ENCODE measurements at places on chromosomes 7 and 10.

GRCh38 chr10:32379318-32379949 lies 32.5 kb upstream of the EPC1 start:
- peak; percentile 62 for DNase-seq

GRCh38 chr7:158020706-158021095 lies 566.9 kb downstream of the PTPRN2 start:
- DNase-seq = no peak

GRCh38 chr7:24877790-24878311 lies 102.1 kb downstream of the OSBPL3 start:
- no peak for DNase-seq

DNA sequence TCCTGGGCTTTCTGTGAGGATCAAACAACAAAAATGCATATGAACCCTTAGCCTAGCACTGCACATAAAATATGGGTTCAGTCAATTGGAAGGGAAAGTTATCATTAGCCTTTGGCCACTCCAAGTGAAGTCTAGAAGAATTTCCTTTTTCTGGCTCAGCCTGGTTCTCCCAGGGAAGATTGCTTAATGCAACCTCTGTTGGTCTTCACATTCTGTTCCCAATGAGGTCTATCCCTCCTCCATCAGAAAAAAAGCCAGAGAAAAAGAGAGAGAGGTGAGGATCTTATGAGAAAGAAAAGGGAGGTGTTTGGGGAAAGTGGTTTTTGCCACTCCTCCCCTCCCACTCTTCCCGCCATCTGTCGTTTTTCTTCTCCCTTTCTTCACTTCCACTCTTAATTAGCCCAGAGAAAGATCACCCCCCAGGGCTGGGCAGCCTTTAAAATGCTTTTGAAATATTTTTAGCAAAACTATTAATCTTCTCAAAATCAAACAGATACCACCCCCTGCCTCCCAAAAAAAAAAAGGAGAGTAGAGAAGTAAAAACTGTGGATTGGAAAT lies 31.1 kb downstream of the CPVL start:
- no peak for DNase-seq

Measured in HCT116 (cell line).